ENCODE measurements at places on chromosomes 1 and 21. TPM values are rescaled to one million over a fixed set of nuclear protein-coding genes. Genes with fewer than 3 reads are reported as not detected.

The RHEX gene
- not detected for total RNA-seq

The LRRC39 gene
- 2.5 TPM for total RNA-seq

DNA sequence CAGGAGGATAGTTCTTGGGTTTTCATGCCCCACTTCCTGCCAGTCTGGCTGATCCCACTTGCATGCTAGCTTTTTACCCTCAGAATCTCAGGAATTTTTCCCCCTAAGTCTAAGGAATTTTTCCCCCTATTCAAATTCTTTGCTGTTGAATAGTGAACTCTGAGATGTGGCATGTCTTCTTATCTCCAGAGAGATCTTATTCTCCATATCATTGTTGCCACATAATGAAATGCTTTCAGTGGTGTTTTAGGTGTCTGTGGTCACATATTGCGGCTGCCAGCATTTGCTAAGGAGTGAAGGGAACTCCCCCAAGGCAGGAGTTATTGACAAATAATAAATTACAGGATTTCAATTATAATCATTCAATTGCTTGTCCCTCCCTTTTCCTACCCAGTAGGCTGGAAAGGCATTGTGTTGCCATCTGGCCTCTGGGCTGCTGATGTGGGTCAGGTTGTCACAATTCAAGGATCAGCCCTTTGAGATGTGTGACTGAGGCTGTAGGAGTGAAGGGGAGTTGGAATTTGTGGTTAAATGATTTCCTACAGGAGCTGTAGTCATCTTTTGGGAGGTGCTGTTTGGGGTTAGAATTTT, 3.9 kb upstream of the FLG start:
- no peak for DNase-seq

GRCh38 chr1:33231166-33231565, 25.1 kb upstream of the ZNF362 start:
- no peak for DNase-seq

GRCh38 chr1:145859491-145860023, 676 bp upstream of the PIAS3 start:
- peak; percentile 90 for DNase-seq
